ENCODE measurements at places on chromosomes 1 and 21.

- no peak for DNase-seq
Observed at GRCh38 chr1:161074676-161075368, 5.1 kb upstream of the ARHGAP30 start.

DNA sequence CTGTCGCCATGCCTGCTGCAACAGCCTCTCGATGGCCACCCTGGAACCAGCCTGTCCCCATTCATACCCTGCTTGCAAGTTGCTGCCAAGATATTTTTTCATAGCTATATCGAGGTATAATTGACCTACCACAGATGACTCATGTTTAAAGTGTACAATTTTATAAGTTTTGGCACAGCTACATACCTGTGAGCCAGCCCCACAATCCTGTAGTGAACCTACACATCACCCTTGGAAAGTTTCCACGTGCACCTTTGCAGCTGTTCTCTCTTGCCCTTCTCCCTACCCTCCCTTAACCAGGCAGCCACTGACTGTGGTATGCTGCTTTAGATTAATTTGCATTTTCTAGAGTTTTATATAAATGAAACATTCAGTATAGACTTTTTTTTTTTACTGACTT, 23.0 kb upstream of the KCNJ6 start:
- no peak for DNase-seq

DNA sequence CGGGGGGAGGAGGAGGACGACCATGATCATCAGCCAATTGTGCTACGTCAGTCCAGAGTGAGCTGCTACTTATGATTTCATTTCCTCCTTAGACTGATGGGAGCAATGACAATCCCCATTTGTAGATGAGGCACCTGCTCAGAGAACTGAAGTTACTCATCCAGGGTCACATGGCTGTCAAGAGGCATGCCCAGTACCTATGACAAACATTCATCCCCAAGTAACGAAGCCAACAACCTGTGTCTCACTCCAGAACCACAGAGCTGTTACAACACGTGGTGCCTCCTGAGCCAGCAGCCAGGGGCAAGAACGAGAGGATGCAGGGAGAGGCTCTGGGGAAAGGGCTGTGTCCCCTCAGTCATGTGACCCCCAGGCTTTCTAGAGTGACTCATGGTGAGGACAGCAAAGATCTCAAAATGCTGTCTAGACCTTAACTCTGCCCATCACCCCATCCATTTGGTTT, 93.6 kb downstream of the SIM2 start:
- DNase-seq, result no peak

- DNase-seq, result peak; percentile 26
Observed at GRCh38 chr1:53585129-53585528, 125.9 kb downstream of the DMRTB1 start.

DNA sequence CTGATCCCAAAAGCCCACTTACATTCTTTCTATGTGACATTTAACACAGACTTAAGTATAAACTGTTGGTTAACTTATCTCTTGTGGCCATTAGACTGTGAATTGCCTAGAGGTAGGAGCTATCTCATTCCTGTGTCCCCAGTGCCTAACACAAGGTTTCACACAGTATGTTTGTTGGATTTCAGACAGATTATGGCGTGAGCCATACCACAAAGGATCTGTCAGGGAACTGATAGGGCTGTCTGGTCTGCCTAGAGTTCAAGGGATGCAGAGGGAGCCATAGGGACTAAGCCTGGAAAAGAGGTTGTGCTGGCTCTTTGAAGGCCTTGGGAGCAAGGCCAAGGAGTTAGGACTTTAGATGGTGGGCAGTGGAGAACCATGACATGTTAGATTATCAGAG, 40.0 kb downstream of the MEF2D start:
- DNase-seq, result no peak

DNA sequence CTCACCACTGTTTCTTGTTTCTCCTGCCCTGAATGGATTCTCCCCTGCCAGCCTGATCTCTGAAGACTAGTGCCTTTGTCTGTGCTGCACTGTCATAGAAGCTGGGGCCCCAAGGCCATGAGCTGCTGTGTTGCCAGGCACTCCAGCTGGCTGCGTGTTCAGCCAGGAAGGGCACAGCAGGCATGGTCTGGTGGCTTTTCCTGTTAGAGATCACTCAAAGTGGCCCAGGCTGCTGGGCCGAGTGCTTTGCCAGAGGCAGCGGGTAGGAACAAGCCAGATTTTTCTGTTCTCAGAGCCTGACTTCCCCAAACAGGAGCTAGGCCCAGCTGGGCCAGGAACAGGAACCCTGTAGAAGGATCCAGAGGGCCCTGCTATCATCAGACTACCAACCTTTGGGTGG, 5.2 kb downstream of the ADPRS start:
- DNase-seq, result no peak

DNA sequence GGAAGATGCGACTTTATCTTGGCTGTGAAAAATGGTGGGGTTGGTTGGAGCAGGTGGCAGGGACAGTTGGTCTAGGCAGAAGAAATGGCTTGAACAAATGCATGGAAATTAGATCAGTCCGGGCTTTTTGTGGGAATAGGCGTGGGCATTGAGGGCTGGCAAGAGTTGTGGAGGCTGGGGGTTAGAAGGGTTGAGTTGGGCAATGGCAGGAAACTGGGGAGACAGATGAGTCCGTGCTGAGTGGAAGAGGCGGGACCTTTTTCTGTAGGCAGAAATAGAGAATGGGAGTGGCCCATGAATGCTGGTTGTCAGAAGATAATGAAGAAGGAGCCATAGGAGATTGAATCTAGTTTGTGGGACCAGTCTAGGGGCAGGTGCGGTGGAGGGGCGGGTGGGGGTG, 6.9 kb downstream of the PDPN start:
- no peak for DNase-seq

- no peak for DNase-seq
Observed at GRCh38 chr1:147246044-147246690, 3.7 kb downstream of the CHD1L start.

DNA sequence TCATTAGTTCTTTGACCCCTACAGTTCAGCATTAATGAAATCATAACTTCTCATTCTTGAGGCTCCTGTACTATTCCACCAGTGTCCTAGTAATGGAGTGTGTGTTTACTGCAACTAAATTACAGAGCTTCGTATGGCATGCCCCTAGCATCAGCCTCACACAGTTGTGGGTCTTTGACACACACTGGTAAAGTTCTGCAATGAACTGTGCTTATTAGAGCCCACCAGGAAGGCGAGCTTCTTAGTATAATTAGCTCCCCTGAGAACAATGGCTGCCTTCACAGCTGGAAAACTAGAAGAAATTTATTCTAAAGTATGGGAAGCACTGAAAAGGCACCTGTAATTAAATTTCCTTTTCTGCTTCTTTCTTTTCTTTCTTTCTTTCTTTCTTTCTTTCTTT, 251.1 kb upstream of the RGS18 start:
- DNase-seq, result no peak

DNA sequence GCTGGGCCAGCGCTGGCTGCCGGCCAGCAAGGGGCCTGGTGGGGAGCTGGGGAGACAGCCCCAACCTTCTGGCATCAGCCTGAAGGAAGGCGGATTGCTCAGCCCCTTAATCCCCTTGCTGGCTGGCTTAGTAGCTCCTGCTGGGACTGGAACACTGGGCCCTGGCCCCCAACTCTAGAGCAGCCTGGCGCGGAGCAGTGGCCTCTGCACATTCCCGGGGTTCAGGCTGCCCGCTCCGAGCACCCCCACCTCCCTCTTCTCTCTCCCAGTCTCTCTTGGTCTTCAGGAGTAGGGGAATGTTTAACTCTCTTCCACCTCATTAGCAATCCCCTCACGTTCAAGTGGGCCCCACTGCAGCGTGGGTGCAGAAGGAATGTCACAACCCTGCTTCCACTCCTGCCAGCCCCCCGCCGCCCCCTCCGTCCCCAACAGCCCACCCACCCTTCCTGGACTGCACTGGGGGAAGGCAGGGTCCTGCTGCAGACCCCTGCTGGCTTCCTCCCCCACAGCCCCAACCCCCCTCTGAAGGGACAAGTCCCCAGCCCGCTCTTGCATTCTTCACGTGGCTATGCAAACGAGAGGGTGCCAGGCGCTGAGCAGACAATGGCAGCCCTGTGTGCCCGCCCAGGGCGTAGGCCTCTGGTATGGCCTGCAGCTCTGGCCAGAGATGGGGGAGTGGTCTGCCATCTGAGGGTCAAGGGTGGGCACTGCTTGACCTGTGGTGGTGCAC, 980 bp upstream of the CLDN19 start:
- DNase-seq, result no peak

DNA sequence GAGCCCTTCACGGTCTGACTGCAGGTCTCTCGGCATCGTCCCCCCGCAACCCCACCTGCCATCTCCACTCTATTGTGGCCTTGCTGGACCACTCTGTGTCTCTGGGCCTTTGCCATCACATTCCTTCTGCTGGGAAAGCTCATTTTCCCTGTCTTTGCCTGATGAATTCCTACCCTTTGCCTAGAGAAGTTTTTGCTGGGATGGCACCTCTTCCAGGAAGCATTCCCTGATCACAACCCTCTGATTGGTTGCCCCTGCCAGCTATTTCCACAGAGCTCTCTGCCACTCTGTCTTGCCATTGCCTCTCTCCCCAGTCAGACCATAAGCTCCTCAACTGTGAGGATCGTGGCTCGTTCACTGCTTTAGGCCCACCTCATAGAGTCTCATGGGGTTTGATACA, 28.9 kb upstream of the GPR37L1 start:
- no peak for DNase-seq

- no peak for DNase-seq
Observed at GRCh38 chr1:222285526-222285925, 262.4 kb downstream of the HHIPL2 start.

DNA sequence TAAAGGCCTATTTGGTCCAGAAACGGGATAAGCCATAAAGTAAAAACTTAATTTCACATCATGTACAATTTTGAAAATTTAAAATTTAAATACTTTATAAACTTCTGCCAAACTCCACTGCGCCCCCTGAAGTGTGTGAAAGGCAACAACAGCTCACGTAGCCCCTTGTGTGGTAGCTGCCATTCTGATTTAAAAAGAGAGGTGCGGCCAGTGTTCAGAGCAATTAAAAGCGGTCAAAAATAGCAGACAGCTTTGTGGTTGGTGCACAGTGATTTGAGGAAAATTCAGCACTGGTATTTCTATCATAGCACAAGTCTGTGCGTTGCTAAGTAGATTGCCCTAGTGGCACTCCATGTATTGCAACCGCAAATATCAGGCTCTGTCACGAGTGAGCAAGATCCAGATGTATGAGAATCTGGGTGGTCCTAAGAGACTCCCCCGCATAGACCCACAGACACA, 122.5 kb downstream of the ATG4C start:
- no peak for DNase-seq

DNA sequence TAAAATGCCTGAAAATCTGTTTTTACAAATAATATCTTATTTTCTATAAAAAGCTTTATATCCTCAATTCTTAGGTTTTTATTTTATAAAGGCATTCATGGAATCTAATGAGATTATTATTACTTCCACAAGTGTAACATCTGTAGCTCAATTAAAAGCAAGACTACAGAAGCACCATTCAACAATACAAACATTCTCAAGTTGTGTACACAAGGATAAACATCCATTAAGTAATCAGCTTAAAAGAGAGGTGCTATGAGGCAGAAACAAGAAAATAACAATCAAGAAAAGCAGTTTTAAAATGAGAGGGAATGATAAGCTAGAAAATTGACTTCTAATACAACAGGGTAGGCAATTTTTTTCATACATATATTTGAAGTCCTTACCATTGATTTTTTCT, 326.1 kb downstream of the MRPL39 start:
- DNase-seq, result no peak

- no peak for DNase-seq
Observed at GRCh38 chr1:113031171-113031933, 41.6 kb upstream of the LRIG2 start.

DNA sequence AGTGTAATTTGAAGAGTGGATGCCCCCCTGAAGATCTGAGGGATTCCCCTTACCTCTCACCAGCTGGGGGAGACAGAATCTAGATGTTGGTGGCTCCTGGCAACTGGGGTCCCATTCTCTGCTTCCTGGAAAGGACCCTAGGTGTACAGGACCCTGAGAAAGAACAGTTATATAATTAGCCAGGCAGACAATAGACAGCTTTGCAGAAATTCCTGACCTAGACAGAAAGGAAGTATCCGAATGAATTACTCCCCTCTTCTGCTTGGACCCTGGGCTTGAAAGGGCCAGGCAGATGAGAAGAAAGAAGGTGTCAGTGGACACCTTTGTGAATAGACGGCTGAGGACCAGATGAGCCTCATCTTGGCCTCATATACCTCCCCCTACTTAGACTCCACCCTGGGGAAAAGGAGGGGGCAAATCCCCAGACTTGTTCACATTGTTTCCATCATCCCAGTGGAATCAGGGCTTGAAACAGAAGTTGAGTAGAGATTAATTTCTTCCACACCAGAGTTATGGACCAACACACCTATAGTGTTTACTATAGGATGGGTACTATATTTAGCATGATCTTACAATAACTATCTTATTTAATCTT, 1.8 kb upstream of the IQGAP3 start:
- no peak for DNase-seq
